ENCODE measurements at places on chromosomes 16 and 17.

DNA sequence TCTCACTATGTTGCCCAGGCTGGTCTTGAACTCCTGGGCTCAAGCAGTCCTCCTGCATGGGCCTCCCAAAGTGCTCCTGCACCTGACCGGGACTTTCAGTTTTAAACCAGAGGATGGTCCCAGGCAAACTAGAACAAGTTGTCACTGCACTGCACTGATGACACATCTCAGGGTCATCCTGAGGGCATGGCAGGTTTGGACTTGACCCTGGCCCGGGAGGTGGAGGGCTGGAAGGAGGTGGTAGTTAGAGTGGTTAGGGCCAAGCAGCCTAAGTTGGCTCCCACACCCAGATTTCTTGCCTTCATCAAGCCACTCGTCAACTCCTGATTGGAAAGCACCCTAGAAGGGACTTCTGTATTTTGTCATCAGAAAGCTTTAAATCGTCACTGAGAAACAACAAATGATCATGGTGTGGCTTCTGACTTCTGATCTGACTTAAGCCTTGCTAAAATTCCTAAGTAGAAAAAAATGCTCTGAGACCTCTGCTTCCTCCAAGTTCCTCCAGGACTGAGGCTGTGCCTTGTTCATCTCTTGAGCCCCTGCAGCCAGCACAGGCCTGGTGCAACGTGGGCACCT is 43.5 kb downstream of the EMP2 start:
- DNase-seq, result no peak

DNA sequence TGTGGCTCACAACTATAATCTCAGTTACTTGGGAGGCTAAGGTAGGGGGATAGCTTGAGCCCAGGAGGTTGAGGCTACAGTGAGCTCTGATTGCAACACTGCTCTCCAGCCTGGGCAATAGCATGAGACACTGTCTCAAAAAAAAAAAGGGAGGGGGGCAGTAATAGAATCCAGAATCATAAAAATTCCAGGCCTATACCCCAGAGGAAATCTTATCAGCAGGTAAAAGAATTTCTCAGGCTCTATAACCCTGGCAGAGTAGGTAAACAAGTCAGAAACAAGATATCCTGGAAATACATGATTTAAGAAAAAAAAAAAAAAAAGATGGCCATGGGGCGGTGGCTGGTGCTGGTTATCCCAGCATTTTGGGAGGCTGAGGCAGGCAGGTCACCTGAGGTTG is 12.9 kb downstream of the SPAG9 start:
- no peak for DNase-seq

DNA sequence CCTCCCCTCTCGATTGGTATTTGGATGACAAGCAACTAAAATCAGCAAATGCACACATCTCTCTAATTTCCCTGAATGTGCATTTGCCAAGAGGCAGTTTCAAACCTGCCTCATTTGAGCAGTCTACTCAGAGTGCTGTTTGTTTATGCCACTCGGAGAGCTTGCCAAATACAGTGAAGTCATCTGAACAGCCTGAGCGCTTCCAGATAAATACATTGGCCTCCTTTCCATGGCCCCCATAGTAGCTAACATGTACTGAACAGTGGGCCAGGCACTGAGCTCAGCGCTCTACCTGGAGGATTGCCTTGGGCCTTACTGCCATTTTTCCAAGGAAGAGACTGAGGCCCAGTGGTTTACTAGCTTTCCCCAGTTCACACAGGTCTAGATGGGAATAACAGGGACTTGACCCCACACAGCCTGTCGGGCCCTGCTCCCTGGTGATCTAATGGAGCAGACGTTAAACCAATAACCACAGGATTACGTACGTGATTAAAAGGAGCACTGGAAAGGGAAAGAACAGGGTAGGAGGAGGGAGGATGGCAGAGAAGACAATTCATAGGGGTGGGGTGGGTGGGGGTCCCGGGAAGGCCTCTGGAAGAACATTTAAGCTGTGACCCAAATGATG is 18.7 kb upstream of the ANKRD40CL start:
- peak; percentile 16 for DNase-seq

DNA sequence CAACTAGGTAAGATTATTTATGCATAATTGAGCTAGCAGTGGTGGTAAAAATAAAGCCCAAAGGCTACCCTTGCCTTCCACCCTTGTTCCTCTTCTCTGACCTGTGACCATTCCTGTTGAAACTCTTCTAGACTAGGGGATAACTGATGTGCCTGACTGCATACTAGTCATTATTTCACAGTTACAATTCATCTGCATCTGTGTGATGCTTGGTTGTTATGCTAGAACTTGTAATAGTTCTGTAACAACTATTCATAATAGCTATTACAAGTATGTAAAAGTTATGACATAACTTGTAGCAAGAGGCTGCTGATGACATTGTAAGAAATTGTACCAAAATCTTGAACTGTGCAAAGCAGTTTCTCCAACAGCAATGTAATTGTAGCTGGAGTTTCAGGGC is 2.4 kb upstream of the VAC14 start:
- DNase-seq, result peak; percentile 49

GRCh38 chr17:32553168-32553567 is 66.4 kb downstream of the CDK5R1 start:
- no peak for DNase-seq

GRCh38 chr17:44222112-44222869 is 2.8 kb upstream of the UBTF start:
- peak; percentile 79 for DNase-seq

GRCh38 chr16:57013229-57013628 is 23.9 kb downstream of the NLRC5 start:
- DNase-seq, result peak; percentile 68

DNA sequence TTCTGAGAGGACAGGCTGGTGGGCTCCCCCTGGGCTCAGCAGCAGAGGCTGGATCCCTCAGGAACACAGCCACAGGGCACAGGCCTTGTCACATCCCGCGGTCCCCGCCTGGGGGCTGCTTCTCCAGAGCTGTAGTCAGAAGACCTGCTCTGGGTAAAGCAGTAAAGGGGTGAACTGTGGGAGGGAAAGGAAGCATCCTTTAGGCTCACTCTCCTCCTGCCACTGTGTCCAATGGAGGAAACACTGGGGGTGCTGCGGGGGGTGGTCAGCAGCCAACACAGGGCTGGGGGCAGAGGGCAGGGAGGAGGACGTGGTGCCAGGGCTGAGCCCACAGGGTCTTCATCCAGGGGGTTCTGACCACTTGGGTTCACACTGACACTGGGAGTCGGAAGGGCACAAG is 5.0 kb upstream of the SLC38A8 start:
- no peak for DNase-seq

- peak; percentile 83 for DNase-seq
Observed at GRCh38 chr17:2089021-2089422, 34.1 kb downstream of the HIC1 start.

- no peak for DNase-seq
Observed at GRCh38 chr17:77106874-77107358, 33.9 kb upstream of the SEC14L1 start.

DNA sequence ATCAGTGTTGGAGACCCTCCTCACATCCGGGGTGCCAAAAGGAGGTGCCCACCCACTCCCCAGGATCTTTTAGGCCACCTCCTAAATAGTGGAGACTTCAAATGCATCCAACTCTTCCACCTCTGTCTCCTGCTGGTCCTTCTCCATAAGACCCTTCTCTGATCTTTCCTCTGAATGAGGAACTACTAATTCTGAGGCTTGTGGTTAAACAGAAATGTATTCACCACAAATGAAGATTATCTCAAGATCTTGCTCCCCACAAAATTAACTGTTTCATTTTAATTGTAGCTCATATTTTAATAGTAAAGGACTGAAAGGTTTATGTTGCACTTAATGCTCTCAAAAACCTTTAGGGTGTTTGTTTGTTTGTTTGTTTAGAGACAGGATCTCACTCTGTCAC is 34.1 kb downstream of the TLE7 start:
- no peak for DNase-seq

GRCh38 chr16:88086571-88087516 is 135.6 kb downstream of the BANP start:
- no peak for DNase-seq

GRCh38 chr16:48347980-48348379 is 37.2 kb downstream of the SIAH1 start:
- DNase-seq, result no peak

DNA sequence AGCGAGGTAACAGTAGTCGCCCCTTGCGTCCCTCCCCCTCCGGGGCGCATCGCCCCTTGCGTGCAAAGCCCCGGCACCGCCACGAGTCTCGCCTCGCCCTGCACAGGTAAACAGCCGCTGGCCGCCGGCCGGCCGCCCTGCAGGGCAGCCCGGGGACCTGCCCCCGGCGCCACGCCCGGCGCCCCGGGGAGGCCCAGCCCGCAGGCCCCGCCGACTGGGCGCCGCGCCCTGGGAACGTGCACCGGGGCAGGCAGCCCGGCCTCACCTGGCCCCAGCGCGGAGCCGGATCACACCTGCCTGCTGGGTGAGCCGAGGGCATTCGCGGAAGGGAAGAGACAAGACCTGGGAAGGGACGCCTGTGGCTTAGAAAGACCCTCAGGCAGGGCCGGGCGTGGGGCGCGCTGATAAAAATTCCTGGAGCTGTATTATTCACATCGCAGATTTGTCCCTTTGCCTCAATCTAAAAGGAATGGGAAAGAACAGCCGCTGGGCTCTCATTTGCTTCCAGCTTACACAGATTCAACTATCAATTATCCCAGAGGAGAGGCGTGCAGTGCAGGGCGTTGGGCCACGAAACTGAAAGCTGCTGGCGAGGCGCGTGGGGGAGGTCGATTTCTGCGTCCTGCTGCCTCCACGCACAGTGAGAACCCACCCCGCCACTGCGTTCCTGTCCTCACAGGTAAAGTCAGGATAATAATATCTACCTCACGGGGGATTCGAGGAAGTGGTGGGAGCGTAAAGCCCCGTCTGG is 451.9 kb downstream of the SLC39A11 start:
- DNase-seq, result no peak

DNA sequence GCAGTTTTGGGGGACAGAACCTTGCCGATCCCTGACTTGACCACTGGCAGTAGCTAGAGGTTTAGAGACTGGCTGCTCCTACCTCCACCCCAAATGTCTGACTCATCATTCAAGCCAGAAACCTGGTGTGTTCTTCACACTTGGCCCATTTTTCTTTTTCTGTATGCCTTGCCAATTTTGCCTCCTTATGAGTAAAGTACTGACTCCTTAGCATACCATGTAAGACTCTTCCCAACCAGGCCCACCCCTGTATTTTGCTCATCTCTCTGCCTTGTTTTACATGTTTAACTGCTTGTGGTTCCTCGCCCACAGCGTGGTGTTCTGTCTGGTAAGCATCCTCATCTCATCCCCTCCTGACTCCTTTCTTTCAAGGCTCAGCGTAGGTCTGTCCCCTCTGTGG is 37.9 kb downstream of the NUP88 start:
- peak; percentile 25 for DNase-seq

GRCh38 chr17:16910341-16910740 is 61.6 kb downstream of the TNFRSF13B start:
- no peak for DNase-seq

DNA sequence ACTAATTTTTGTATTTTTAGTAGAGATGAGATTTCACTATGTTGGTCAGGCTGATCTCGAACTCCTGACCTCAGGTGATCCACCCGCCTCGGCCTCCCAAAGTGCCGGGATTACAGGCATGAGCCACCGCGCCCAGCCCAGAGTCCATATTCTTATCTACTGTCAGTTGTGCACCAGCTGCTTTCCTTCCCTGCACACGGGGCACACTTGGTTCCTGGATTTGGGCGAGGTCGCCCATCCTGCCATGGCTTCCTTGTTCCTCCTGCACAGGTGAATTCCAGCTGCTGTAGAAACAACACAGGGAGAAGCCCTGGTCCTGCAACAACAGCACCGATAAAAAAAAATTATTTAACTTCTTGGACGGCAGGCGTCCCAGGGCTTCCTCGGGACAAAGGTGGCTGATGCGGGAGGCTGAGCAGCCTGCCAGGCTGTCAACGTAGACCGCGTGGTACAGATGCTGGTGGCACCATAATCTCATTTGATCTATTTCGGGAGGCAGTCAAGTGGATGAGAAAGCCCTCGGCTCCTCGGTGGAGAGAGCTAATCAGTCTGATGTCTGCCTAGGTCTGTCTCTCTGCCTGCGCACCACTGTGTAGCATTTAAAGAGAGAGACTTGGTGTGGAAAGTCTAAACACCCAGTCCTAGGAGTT is 19.1 kb downstream of the RGS9 start:
- no peak for DNase-seq

DNA sequence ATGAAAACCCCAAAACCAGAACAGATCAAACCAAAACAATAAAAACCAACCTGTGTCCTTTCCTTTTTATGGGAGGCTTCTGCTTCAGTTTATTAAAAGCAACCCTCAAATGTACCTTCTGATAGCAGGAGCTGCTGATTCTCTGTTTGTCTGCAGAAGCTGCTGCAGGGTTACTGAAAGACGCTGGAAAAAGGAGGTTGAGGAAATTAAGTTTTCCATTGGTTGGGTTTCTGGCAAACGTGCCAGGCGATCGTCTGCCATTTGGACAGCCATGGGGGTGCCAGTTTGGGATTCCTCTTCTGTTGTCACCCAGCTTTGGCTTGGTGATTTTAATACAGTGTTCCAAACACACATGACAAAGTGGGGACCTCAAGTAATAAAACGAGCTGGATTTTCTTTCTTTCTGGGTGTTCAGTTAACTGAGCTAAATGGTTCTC is 185.4 kb upstream of the ZFHX3 start:
- DNase-seq, result no peak

GRCh38 chr16:5885521-5885920 is 787.9 kb upstream of the EEF2KMT start:
- DNase-seq, result no peak

- DNase-seq, result peak; percentile 21
Observed at GRCh38 chr16:22075043-22075757, 17.1 kb upstream of the VWA3A start.

GRCh38 chr16:11034481-11034931 is 90.1 kb downstream of the CLEC16A start:
- DNase-seq, result peak; percentile 48

DNA sequence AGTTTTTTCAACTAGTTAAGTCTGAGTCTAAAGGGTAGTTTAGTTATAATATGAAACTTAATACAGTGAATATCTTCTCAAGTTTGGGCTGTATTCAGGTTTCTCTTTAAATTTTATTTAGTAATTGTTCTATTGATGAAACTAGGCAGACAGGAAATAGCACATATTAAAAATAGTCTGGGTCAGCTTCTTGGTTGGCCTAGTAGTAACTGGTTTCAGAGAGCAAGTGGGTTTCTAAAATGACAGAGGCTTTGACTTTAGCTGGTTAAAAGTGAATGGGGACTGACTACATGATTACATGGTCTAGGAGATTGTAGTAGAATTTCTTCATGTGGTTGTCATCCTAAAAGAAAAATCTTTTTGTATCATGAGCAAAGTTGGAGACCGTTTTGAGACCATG is 46.8 kb downstream of the OMG start:
- DNase-seq, result no peak

GRCh38 chr16:65754820-65755691 is 611.4 kb upstream of the CDH5 start:
- peak; percentile 78 for DNase-seq

DNA sequence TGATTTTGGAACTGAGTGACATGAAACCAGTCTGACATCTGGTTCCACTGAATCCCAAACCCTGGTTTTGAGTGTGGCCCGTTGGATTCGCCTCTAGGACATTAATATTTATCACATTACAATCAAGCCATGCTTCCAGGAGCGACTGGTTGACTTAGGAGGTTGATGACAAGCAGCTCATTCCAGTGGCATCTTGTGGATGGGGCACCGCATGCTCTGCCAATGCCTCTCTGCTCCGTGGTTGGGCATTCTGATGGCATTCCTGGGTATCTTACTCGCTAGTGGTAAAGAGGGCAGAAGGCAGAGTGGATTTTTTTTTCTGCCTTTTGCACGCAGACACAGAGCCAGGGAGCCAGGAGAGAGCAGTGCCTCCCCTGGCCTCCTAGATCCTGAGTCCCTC is 31.4 kb downstream of the CACNG4 start:
- no peak for DNase-seq

- DNase-seq, result peak; percentile 28
Observed at GRCh38 chr17:8073627-8074484, 13.7 kb downstream of the ALOX12B start.

GRCh38 chr16:30355954-30356308 is 823 bp upstream of the CD2BP2 start:
- DNase-seq, result no peak

All from fibroblast of upper back skin (primary cell).